Activated CD4-positive, alpha-beta T cell treated with anti-CD3 and anti-CD28 coated beads for 48 hours (primary cell): ENCODE measurements at places on chromosomes 3 and 15.

- DNase-seq, result no peak
Observed at GRCh38 chr3:175948041-175948440, 1088.9 kb downstream of the NAALADL2 start.

GRCh38 chr3:42289026-42289425, 23.0 kb upstream of the CCK start:
- no peak for DNase-seq

DNA sequence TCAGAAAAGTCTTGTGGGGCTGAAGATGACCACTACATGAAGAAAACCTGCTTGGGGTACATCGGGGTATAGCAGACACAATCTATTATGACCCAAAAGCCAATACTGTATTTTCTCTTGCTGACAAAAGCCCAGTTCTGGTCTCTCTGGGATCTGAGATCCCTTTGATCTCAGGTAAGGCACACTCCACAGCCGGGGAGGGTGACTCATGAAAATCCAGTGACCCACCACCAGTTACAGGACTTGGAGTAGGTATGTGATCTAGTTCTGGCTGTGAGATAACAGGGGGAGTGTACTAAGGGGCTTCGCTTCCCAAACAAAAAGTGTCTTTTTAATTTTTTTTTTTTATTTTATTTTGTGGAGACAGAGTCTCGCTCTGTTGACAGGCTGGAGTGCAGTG, 193.3 kb downstream of the STT3B start:
- no peak for DNase-seq

- DNase-seq, result no peak
Observed at GRCh38 chr3:36992806-36993325, at the start of gene EPM2AIP1. EPM2AIP1 (minus strand) TSS chr3:36993131; CDS start chr3:36993077, 54 bp downstream.

DNA sequence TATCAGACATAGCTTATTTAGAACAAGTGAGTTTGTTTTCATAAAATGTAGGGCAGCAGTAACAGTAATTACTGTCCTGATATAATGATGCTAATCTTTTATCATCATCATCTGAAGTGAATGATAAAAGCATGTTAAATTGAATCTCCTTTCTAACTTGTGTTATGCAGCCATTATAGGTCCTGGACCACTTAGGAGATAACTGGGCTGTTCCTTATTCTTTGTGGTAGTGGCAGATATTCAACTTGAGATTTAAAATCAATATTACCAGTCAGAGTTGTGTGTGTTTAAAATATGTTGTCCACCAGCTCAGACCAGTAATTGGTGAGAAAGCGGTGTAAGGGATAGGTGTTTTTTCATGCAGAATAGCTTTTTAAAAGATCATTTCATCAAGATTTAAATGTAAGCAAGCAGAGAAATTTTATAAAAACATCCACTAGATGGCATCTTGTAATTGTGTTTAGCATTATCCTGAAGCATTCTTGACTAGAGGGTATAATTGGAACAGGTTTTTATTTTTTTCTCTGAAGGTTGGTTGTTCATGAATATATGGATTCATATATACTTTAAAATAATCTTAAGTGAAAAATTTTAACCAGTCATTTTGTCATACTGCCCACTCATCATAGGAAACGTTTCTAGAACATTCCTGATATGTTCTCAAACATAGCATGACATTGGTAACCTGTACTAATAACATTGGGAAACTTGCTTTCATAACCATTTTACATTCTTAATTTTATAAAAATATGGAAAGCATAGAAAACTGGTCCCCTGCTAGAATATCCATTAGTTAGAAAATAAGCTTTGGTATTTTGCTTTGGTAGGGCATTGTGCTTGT, 153.9 kb downstream of the BBX start:
- no peak for DNase-seq

GRCh38 chr15:45495588-45495987, 27.0 kb downstream of the SLC30A4 start:
- DNase-seq, result no peak

- DNase-seq, result no peak
Observed at GRCh38 chr3:186551387-186551786, 7.2 kb upstream of the CRYGS start.

- no peak for DNase-seq
Observed at GRCh38 chr15:59300618-59301139, 72.0 kb downstream of the MYO1E start.

- no peak for DNase-seq
Observed at GRCh38 chr3:116233711-116234357, 211.5 kb downstream of the LSAMP start.

DNA sequence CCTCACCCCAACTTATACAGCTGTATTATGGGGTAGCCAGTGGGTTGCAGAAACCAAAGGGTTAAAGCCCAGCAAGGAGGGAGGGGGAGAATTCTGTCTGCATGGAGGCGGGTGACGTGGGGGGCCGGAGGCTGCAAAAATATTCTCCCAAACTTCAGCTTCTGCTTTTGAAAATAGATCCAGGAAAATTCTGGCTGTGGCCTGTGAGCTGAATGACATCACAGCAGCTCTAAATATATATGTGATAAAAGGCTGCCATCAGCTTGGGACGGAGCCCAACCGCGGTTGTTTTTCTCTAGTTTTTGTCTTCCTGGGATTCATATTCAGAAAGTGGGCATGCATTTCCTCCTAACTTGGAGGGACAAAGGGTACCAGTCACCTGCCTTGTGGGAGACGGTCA, 27.6 kb downstream of the MAPKAPK3 start:
- DNase-seq, result no peak

- no peak for DNase-seq
Observed at GRCh38 chr3:194871864-194872668, 186.4 kb downstream of the FAM43A start.

DNA sequence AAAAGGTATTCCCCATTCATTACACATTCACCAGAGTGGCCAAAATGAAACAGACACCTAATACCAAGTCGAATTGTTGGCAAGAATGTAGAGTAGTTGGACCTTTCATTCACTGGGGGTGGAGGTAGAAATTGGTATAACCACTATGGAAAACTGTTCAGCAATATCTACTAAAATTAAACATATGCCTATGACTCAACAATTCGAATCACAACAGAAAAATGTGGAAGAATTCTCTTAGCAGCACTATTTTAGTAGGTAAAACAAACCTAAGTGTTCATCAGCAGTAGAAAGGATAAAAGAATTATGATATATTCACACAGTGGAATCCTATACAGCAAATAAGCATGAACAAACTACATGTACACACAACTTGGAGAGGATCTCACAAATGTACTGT, 30.6 kb downstream of the POLG start:
- DNase-seq, result no peak

- DNase-seq, result no peak
Observed at GRCh38 chr3:45026957-45027356, 854 bp downstream of the CLEC3B start.

DNA sequence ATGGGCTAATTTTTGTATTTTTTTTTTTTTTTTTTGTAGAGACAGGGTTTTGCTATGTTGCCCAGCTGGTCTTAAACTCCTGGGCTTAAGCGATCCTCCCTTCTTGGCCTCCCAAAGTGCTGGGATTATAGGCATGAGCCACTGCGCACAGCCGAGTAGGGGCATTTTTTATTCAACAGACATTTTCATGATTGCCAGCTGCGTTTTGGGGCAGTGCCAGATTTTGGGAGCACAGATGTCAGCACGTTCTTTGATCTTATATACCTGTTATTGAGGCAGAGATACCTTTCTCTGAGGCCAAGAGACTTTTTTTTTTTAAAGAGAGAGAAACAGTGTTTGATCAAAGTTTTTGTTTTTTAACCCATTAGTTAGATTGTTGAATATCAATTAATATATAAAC, 16.8 kb downstream of the NEO1 start:
- DNase-seq, result no peak

GRCh38 chr3:152307829-152308474, 39.2 kb downstream of the MBNL1 start:
- DNase-seq, result no peak

DNA sequence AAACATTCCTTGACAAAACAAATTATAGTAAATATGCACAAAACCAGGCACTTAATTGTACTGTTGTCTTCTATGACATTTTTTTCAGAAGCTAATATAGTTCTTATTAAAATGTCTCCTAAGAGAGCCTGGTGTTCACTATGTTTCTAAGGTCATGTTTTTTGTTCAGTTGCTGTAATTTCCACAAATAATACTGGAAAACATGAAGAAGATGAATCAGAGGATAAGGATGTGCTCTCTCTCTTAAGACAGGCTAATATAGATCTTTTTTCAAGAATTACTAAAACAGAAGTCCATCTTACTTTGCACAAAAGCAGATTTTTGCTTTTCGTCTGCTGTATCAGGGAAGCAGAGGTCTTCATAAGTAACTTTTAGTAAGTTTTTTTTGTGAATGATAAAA, 823.0 kb upstream of the NECTIN3 start:
- DNase-seq, result no peak

GRCh38 chr3:172869368-172869771, 118.8 kb downstream of the ECT2 start:
- no peak for DNase-seq

DNA sequence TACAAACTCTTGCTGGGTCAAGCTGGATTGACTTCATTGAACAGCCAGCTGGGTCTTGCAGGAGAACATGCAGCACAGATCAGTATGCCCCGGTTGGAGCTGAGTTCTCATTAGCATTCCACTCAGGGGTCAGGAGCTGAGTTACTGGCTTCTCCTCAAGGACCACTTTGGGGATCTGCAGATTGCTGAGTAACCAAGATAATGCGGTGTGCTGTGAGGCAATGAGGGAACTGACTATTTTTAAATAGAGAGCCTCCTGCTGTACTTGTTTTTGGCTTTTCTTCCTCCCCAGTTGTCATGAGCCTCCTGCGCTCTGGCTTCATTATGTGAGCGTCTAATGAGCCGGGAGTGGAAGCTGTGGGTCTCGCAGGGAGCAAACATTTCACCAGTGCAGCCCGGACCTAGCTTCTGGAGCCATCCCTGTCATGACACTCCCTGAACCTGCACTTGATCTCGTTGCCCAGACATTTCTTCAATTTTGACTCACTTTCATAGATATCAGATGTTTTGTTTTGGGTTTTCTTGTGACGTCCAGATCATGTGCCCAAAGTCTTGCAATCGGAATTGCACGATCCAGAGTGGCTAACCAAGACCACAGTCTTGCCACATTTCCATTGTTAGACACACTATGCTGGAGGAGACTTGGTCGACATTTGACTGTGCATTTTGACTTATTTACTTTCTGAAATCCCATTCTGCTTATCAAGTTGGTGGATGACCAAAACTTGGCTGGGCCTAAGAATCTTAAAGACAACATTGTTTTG, 327.2 kb downstream of the LRTM1 start:
- no peak for DNase-seq

- no peak for DNase-seq
Observed at GRCh38 chr3:88005066-88005465, 53.7 kb downstream of the CGGBP1 start.

DNA sequence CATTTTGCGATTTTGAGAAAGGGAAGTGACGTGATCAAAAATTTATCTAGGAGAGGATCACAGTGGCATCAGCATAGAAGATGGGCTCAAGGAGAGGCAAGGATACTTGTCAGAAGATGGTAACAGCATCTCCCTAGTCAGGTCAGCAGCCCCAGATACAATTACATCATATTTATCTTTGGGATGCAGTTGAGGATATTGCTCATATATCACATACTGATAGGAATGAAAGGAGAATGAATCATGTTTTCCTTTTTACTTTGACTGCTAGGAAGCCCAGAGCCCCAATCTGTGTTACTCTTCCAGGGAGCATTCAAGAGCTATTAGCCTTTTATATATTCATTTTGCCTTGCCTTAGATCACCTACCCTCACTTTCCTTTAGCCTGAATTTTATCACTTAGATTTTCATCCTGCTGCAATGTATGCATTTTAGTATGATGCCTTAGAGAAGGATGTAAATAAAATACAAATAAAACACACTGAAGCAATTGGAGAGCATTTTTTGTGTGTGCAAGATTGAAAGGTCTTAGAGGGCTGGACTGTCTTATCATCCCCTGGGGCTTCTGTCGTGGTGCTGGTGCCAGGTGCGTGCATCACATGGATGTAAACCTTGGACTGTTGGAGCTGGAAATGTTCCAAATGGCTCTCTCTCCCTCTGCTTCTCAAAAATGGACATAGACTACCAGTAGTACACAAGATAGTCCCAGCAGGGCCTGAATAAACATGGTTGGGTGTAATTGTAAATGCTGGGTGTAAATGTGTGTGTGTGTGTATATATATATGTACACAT, 40.3 kb downstream of the CORO2B start:
- DNase-seq, result no peak

GRCh38 chr15:25844981-25845680, 18.0 kb downstream of the ATP10A start:
- no peak for DNase-seq

DNA sequence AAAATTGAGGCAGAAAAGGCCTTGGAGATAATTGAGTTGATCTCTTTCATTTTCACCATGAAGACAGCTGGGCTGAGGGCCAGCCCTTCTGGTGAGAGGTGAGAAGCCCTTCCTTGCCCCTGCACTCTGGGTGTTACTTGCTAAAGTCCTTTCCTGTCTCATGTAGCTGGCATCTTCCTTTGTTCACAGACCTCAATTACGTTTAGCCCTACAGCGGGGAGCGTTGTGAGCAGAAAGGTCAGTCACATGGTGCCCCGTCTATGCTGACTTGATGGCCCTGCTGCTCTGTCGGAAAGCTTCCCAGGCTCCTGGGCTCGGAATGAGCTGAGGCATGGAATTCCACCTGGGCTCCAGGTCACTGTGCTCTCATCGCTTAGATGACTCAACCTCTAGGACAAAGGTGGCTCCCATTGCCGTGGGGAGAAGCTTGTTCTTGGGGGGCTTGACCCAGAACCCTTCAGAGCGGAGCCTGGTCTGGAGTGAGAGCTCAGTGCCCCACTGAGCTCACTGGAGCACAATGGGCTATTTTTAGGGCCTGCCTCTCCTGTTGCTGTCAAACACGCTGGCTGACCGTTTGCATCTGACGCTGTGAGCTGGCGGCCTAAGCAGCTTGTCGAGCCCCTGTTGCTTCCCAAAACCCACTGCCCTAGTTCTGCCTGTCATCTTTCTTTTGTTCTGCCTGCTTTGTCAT, 47.0 kb downstream of the RPLP1 start:
- DNase-seq, result no peak

DNA sequence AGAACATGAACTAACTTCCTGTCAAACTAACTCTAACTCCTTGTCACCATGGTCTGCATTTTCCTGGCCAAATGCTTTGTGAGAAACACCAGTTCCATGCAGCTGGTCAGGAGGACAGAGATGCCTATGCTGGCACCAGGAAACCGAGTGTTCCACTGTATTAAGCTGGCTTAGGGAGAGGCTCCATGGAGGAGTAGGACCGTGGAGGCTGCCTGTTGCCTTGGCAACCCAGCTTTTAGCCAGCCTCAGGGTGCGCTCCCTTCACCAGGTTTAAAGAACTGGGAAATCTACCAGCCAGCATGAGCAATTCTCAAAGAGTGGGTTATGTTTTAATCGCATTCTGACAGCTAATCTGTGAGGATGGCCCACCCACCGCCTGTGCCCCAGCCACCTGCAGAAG, 394.1 kb downstream of the OCA2 start:
- DNase-seq, result no peak

DNA sequence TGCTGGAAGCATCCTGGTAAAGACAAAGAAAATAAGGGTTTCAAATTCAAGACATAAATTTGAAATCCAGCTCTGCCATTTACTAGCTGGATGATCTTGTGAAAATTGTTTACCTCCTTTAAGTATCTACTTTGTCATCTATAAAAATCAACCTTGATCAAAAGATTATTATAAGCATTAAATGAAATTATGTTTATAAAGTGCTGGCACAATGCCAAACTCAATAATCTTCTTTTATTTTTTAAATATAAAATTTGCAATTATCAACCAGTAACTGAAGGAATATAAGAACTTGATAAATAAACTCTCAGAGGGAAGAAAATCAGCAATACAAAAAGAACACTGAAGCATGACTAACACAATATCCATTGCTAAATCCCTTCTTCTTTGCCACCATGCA, 25.8 kb downstream of the C3orf33 start:
- DNase-seq, result no peak
